ENCODE measurements at places on chromosomes 7 and 10. TPM values are rescaled to one million over a fixed set of nuclear protein-coding genes. Genes with fewer than 3 reads are reported as not detected.

The CFAP70 gene
- total RNA-seq = 5.6 TPM

The ANXA8 gene
- total RNA-seq = not detected

The CALD1 gene
- total RNA-seq = not detected

The AKR1D1 gene
- total RNA-seq = not detected

The ANKRD2 gene
- not detected for total RNA-seq

The NPSR1 gene
- total RNA-seq = not detected

The ARMC3 gene
- total RNA-seq = not detected

The CAMK2B gene
- not detected for total RNA-seq

The TMEM196 gene
- total RNA-seq = not detected

The CACNB2 gene
- not detected for total RNA-seq

The TMEM139 gene
- 0.61 TPM for total RNA-seq

The ADAM8 gene
- total RNA-seq = 90.3 TPM

The BEND7 gene
- total RNA-seq = not detected

The ACSM6 gene
- not detected for total RNA-seq

The PIP gene
- total RNA-seq = not detected

The TMEM60 gene
- total RNA-seq = 18.3 TPM

The RBP4 gene
- total RNA-seq = not detected

The LRIT1 gene
- not detected for total RNA-seq

The CCDC136 gene
- 18.3 TPM for total RNA-seq

The TAS2R5 gene
- 4.9 TPM for total RNA-seq

The SLC18A3 gene
- total RNA-seq = not detected

The UPK3B gene
- 2.7 TPM for total RNA-seq

The NPTX2 gene
- total RNA-seq = not detected

The SCART1 gene
- total RNA-seq = 10.5 TPM

The NACAD gene
- total RNA-seq = not detected

The TLX1 gene
- not detected for total RNA-seq

The BTBD16 gene
- total RNA-seq = not detected

The PRRT4 gene
- total RNA-seq = 0.52 TPM

The GLRX3 gene
- total RNA-seq = 41.8 TPM

The CYP2E1 gene
- total RNA-seq = 1.2 TPM

The LHFPL3 gene
- total RNA-seq = not detected

The PRLHR gene
- total RNA-seq = not detected

The YKT6 gene
- 62.7 TPM for total RNA-seq

The ANKRD61 gene
- not detected for total RNA-seq

The ZNF488 gene
- not detected for total RNA-seq

The FGFBP3 gene
- 6.2 TPM for total RNA-seq

The AQP1 gene
- total RNA-seq = not detected

The PILRA gene
- 5.8 TPM for total RNA-seq

The CTTNBP2 gene
- not detected for total RNA-seq

The PARD3 gene
- total RNA-seq = 0.25 TPM

The OR2A12 gene
- total RNA-seq = not detected

The ASB10 gene
- not detected for total RNA-seq
